ENCODE measurements at places on chromosomes 7 and 10.

- DNase-seq, result no peak
Measured at GRCh38 chr10:103616705-103617601, 123.4 kb downstream of the NEURL1 start.

GRCh38 chr10:44607116-44607515 lies 222.2 kb upstream of the CXCL12 start:
- no peak for DNase-seq

DNA sequence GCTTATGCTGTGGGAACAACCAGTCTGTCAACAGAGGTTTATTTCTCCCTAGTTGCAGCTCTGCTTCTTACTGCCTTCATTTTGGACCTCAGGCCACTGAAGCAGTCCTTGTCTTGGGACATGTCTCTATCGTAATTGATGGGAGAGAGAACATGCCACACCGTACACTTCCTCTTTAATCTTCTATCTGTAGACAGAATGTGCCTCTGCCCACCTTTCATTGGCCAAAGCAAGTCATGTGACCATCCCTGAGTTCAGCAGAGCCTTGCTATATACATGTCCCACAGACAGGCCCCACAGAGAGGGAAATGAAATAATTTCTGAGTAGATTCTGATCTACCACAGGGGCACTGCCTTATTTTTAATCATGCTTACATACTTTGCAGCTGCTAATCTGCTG lies 98.0 kb downstream of the KCND2 start:
- DNase-seq, result no peak

- DNase-seq, result no peak
Measured at GRCh38 chr7:17829001-17829400, 111.3 kb downstream of the SNX13 start.

DNA sequence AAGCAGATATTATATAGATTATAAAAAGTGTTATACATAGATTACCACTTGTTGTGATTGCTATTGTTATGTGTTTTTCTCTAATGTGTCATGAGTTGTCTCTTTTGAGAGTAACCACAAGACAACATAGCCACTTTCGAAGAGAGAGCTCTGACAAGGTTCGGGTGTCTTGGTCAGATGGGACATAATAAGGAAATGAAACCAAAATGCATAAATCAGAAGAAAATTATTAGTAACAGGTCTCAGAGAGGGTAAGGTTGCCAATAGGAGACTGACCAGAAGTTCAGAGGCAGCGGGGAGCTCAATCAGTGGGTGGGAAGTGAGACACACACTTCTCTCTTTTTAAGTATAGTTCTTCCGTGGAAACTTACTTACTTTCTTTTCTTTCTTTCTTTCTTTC lies 639.2 kb upstream of the POT1 start:
- no peak for DNase-seq

- DNase-seq, result no peak
Measured at GRCh38 chr7:32161708-32162107, 91.5 kb upstream of the PDE1C start.

GRCh38 chr10:44506386-44506785 lies 121.5 kb upstream of the CXCL12 start:
- no peak for DNase-seq

GRCh38 chr7:88344271-88344670 lies 37.6 kb upstream of the STEAP4 start:
- DNase-seq, result no peak

GRCh38 chr7:118306771-118307170 lies 82.3 kb downstream of the ANKRD7 start:
- DNase-seq, result no peak

DNA sequence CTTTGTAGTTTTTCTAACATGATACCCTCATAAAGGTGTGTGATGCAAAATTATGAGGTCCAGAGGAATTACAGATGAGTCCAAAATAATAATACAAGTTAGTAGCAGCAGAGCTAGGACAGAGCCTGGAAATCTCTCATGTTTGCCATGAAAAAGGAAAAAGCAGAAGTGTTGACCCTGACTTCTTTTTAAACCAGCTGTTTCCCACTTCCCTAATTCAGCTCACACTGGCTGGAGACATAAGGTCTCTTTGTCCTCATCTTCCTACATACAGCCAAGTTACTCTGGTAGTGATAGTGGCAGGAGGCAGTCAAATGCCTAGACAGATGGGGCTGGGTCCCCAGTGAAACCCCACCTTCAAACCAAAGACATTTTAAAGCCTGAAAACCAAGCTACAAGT lies 269.2 kb downstream of the C7orf25 start:
- no peak for DNase-seq

DNA sequence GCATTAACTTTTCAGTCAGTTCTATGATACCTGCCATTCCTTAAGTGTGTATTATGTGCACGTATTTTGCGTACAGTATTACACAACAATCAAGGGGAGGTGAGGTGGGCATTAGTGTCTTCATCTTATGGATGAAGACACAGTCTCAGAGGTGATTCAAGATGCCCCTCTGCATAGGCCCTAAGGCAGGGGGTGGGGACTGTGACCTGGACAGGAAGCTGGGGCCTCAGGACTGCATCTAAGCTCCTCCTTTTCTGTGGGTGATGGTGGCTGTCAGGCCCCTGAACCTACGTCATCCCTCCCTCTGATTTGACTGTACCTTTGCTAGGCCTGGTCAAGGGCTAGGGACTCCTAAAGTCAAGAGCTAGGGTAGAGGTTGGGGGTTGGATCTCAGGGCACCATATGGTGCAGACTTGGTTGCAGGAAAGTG lies 38.9 kb downstream of the HK1 start:
- no peak for DNase-seq

DNA sequence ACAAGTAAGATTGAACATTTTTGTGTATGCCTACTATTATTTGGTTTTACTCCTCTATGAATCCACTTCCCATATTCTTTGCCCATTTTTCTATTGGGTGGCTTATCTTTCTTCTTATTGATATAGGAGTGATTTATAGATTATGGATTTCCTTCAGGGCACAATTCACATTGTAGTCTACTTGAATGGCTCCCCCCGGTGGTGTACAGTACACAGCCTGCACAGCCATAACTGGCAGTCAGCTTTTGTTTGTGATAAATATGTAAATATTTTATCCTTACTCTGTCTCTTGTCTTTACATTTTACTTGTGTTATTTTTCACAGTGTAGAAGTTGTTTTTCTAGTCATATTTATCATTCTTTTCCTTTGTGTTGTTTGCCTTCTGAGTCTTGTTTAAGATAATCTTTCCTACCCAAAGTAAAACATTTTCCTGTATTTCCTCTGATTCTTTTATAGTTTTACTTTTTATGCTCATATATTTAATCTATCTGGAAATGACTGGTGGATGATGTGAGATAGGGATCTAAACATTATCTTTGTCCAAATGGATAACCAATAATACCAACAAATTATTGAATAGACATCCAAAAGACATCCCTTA lies 23.9 kb upstream of the CALD1 start:
- DNase-seq, result no peak

DNA sequence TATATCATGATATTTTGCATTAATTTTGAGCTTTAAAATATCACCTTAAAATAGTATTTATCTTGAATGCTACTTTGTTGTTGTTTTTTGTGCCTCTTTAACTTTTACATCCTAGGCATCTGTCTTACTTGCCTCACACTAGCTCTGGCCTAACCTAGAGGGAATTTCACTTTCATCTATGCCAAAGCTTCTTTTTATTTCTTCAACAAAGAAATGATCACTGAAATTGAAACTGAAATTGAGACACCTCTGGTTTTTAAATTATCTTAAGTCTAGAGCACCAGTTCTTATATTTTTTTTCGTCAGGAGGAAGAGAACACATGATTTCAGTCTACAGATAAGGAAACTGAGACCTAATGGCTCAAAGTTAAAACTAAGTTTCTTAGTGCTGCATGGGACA lies 3.5 kb upstream of the SCIN start:
- no peak for DNase-seq

DNA sequence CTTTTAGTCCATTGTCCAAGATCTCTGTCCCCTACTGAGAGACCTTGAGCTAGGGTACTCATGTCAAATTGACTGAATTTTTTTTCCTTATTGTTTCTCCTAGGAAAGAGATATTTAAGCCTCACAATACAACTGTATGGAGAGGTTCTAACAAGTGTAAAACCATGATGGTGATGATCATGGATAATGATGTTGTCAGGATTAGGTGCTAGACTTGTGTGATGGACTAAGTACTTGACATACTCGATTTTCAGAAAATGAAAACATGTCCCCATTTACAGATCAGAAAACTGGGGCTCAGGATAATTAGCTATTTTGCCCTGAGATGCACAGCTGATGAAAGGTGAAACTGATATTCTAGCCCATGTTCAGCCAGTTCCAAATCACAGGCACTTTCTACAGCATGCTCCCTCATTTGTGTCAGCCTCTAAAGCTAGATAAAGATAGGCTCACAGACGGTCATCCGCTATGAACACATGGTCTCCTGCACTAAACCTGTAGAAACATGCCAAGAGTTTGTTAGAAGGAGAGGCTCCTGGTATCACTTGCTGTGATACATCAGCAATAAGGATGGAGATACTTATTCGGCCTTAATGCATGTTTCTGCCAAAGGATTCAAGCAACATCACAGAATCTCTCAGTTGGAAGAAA lies 67.6 kb downstream of the CREB3L2 start:
- DNase-seq, result no peak

DNA sequence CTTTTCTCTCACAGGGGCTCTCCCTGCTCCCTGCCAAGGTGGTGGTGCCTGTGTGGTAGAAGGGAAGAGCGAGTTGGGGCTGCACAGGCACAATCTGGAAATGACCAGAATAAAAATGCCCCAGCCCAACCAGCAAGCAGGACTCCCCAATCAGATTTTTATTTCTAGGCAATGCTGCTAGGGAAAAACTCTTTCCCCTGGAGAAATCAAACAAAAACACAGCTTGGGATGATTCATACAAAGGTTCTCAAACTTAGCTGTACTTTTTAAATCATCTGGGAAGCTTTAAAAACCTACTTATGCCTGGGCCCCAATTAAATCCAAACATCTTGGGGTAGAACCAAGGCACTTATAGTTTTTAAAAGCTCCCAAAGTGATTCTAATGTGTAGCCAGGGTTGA lies 243.2 kb downstream of the HTR7 start:
- DNase-seq, result no peak

GRCh38 chr7:47454069-47454973 lies 127.6 kb downstream of the TNS3 start:
- no peak for DNase-seq

DNA sequence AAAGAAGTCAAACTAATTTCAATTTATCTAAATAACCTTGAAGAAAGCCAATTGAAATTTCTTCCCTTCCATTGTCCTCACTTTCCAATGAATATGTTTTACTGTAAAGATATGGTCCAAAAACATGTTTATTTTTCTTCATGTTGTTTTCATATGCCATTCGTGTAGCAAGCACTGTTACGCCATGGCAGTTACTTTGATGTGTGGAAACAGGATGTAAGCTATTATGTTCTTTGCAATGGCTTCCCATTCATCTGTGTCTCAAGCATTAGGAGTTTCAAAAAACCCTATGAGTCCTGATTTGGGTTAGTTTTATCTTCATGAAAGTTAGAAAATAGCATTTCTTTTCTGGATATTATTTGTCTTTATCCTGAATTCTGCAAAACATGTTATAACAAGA lies 31.0 kb downstream of the GPR141 start:
- no peak for DNase-seq
